Activated naive CD4-positive, alpha-beta T cell (primary cell): ENCODE measurements at places on chromosomes 3 and 15.

- no peak for DNase-seq
Observed at GRCh38 chr15:46607077-46607476, 972.2 kb downstream of the SQOR start.

DNA sequence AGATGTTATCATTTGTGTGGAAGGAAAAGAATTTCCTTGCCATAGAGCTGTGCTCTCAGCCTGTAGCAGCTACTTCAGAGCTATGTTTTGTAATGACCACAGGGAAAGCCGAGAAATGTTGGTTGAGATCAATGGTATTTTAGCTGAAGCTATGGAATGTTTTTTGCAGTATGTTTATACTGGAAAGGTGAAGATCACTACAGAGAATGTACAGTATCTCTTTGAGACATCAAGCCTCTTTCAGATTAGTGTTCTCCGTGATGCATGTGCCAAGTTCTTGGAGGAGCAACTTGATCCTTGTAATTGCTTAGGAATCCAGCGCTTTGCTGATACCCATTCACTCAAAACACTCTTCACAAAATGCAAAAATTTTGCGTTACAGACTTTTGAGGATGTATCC is 15.1 kb downstream of the KLHL24 start:
- DNase-seq: no peak

GRCh38 chr3:7709376-7710082 is 792.1 kb upstream of the LMCD1 start:
- DNase-seq: no peak

DNA sequence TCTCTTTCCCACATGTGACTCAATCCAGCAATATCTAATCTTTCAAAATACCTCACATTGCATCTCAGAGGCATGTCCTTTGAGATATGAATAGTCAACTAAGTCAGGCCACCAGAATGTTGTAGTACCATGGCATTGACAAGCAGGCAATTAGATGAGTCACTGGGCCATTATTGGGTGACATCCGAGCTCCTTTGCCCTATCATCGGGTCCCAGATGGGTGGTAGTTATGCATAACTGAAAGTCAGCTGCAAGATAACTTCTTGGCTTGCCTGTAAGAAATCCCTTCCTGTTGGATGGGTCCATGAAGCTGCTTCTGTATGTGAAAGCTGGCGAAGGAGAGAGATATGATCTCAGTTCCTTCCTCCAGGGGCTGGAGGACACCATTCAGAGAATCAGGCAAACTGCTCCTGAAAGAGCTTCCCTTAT is 32.8 kb downstream of the ARRDC4 start:
- no peak for DNase-seq

- DNase-seq: no peak
Observed at GRCh38 chr15:63402498-63403253, 21.0 kb upstream of the CA12 start.

- no peak for DNase-seq
Observed at GRCh38 chr3:150822636-150823035, 59.7 kb upstream of the SIAH2 start.
